ENCODE measurements at places on chromosomes 1 and 21.

GRCh38 chr1:47532921-47533792 lies 95.3 kb downstream of the FOXD2 start:
- peak; percentile 64 for DNase-seq

DNA sequence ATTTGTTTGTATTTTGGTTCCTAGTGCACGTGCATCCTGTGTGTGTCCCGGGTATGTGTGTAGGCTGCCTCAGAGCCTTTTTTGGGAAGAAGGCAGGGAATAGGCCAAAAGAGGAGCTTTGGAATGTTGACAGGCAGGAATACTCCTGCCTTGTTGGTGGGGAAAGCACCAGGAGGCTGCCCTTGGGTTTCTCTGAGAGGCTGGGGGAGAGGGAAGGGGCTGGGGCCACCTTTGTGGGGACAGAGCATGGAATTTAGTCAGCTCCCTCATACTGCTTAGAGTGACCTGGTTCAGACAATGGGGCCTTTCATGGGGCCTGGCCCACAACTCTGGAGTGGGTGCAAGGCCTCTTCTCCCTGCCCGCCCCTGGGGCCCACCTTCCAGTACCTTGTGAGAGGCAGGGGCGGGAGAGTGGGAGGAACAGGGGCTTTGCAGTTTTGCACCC lies 31.3 kb downstream of the ACOT11 start:
- DNase-seq, result no peak

GRCh38 chr1:99934801-99935200 lies 35.0 kb upstream of the SLC35A3 start:
- DNase-seq, result no peak

DNA sequence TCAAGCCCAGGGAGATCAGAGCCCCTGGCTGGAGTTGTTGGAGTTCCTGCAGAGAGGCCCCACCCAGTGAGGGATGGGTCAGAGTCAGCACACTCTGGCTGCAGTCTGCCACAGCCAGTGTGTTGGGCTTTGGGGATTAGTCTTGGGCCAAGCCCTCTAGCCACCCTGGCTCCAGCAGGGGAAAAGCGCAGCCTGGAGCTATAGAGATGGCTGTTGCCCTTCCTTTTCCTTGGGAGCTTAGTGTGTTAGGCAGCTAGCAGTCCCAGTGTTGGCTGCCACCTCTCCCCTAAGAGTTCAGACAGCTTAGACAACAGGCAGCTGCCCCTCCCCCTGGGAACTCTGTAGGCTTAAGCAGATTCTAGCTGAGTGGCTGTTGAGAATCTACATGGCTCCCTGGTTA lies 45.1 kb downstream of the DPT start:
- no peak for DNase-seq

- DNase-seq, result peak; percentile 62
Measured at GRCh38 chr1:11059155-11059967, 457 bp downstream of the SRM start.

DNA sequence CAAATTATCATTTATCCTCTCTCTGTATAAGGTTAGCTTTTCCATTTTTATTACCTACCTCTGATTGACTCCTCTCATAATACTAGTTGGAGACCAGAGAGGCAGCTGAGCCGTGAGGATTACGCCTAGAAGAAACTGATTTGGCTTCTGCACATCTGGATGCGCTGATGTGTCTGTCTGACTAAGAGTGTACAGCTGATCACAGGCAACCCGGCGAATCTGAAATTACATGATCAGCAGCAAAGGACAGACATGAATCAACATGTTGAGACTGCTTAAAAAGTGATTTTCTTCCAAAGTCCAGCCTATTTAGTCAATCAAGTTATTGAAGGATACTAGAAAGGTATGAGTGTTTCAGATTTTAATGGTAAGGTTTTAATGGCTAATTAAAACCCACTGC lies 81.2 kb downstream of the PCSK9 start:
- no peak for DNase-seq

- DNase-seq, result no peak
Measured at GRCh38 chr1:19981507-19982312, 2.3 kb upstream of the PLA2G2A start.

GRCh38 chr1:170471398-170472053 lies 60.4 kb upstream of the GORAB start:
- DNase-seq, result no peak

DNA sequence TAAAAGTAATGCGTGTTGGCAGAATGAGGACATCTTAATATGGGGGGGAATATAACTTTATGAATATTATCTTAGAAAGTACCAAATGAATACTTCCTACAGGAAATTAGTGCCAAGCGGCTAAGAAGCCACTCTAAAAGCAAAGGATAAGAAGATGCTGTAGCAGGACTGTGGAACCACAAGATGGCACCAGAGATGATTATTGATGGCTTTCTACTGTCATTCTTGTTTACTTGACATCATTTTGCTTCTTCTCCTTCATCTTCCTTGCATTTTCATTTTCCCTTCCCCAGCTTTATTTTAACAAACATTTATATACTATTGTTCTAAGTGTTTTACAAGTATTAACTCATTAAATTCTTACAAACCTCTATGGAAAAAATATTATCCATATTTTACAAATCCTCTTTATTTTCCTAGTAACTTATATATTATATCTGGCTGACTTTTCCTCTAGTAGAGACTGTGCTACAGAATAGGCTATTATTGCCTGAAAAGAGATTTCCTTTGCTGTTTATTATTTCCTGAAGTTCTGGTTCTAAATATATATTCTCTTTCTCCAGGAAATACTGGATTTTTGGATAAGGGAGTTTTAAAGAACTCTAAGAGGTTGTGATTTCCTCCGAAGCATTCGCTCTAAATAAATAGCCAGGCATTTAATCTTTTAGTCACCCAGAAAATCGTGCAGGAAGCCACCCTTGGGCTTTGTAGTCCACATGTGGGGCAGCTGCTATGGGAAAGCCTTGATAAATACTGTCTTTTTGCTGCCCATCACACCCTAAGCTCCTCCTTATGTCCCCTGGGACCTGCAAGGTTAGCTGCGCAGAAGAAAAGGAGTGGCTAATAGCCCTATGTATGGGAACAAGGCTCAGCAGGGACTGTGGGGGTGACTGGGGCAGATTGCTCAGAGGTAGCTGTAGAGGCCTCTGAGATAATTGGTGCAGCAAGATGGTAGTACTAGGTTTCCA lies 69.8 kb downstream of the TPR start:
- peak; percentile 75 for DNase-seq

GRCh38 chr21:40850071-40850470 lies 3.1 kb upstream of the DSCAM start:
- DNase-seq, result no peak

- DNase-seq, result no peak
Measured at GRCh38 chr1:228374711-228375577, 31.7 kb downstream of the TRIM11 start.

DNA sequence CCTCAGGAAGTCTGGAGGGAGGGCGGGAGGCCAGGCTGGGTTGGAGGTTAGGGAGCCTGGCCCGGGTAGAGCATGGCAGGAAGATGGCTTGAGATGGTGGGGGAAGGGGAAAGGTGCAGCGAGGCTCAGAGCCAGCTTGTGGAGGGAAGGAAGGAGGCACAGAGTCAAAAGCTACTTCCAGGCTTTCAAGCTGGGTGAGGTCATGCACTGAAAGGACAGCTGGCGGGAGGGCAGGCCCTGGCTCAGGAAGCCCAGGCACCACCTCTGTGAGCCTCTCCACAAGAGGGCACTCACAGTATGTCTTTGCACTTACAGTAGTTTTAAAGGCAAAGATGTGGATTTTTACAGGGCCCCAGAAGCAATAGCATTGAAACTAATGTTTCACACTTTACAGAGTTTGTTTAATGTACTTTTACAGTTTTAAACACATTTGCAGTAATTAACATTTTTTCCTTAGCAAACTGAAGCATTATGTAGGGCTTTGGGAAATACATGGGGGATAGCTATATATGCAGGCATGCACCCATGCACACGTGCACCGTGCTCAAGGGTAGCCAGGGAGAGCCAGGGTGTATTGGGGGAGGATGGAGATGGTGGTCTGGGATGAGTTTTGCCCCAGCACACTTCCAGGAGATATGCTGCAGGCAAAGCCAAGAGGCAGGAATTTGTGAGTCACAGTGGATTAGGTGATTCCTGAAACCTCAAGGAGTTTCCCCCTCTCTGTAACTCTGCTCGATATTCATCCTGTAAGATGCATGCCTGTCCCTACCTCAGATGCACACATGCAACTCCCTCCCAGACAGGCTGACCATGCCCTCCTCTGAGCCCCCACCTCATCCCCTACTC lies 6.1 kb upstream of the ADAM15 start:
- DNase-seq, result peak; percentile 69

DNA sequence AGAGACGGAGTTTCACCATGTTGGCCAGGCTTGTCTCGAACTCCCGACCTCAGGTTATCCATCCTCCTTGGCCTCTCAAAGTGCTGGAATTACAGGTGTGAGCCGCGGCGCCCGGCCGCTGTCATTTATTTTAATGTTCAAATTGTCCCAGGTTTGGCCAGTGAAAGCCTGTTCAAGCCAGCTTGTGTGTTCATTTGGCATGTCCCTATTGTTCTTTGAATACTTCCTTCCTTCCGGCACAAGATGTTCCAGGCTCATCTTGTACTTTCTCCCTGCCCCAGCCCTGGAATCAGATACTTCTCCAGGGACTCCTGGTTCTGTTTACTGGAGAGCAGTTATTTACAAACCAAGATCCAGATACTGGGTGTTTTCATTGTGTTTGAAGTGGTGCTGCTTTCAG lies 37.0 kb downstream of the ZBTB8B start:
- DNase-seq, result no peak

DNA sequence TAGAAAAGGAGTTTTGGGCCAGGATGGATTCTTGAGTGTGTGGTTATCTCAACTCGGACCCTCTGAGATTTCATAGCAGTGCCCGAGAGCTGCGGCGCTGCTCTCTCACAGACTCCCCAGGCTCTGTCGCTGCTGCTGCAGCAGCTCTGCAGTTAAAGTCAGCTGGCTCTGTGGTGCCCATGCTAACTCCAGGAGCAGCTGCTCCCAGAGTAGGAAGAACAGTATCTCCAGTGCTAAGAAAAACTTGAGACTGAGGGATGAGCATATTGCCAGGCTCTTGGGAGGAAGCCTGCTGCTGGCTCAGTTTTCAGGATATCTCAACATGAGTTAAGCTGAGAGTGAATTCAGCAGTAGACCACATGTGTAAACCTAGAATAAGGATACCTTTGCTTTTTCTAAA lies 4.5 kb downstream of the LCE2D start:
- DNase-seq, result no peak

- DNase-seq, result no peak
Measured at GRCh38 chr1:203225071-203225470, 4.4 kb downstream of the CHIT1 start.

GRCh38 chr1:236465231-236465958 lies 58.4 kb upstream of the LGALS8 start:
- DNase-seq, result no peak

DNA sequence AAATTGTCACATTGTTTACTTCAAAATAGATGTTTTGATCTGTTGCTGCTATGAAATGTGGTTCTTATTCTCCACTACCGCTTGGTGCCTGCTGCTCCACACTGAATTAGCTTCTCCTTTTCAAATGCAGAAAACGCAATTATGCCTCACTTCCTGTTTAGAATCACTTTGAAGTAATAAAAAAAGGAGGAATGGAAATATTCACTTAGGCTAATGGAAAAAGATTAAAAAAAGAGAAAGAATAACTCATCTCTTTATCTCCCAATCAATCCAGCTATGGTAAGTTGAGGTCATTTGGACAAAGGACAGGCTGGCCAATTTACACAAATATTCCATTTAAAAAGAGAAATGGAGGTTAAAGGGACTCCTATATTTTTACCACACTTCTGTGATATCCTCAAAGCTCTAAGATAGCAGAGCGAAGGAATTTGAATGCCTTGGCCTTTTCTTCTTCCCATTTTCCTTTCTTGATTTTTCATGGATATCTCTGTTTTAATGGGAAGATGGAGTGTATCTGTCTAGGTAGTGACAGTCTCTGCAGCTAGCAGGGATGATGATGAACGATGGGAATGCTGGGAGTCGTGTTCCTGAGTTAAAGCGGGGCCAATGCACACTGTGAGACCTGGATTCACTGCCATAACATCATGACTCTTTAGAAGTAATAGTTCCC lies 35.7 kb downstream of the RGS5 start:
- no peak for DNase-seq

- no peak for DNase-seq
Measured at GRCh38 chr1:81446000-81446669, 354.6 kb upstream of the ADGRL2 start.

- no peak for DNase-seq
Measured at GRCh38 chr1:156905176-156905575, 11.7 kb downstream of the PEAR1 start.

DNA sequence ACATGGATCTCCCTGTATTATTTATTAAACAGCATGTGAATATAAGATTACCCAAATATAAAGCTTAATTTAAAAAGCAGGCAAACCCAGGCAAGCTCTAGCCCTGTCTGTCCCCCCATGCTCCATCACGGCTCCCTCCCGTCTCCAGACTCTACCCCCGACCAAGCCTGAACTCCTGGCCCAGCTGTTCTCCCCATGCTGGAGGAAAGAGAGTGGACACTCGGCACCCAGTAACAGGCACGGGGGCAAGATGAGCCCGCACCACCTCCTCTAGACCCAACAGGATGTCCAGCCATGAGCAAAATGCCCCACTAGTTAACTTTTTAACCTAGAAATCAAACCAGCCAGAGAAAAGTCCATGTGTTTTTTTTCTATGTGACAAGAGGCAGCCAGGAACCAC lies 19.3 kb downstream of the SLC19A1 start:
- no peak for DNase-seq

DNA sequence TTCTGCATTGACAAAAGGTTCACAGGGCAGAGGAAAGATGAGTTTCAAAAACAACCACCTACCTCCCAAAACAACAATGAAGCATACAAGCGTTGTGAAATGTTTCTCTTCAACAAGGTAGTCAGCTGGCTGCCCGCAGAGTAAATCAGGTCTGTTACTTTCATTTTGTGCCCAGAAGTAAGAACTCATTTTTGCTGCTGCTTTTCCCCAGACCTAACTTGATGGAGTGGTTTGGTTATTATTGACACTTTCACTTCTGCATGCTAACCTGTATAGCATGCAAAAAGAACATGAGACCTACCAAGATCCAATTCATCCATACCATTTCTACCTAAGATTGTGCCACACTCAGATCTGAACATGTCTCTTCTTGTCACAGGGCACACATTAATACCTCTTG lies 1.3 kb downstream of the SLC9C2 start:
- DNase-seq, result no peak

GRCh38 chr1:119676571-119677206 lies 28.6 kb upstream of the ZNF697 start:
- no peak for DNase-seq

DNA sequence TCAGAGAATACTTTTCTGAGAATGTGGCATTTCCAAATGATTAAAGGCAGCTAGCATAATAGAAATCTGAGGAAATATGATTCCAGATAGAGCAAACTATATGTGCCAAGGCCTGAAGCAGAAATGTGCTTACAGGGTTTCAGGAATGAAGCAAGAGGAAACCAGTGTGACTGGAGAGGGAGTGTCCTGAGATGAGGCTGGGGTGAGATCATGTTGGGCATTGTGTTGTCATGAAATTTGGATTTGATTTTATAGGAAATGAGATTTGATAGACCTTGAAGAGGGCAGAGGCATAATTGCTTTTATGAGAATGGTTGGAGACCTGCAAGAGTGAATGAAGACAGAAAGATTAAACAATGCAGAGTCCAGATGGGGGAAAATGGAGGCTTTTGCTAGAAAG lies 338.1 kb upstream of the SNX7 start:
- no peak for DNase-seq

GRCh38 chr1:41444246-41444645 lies 40.2 kb downstream of the EDN2 start:
- DNase-seq, result no peak
